Testis (tissue), 5 donors: ENCODE measurements at places on chromosomes 2 and 18. TPM values are rescaled to one million over a fixed set of nuclear protein-coding genes. Genes with fewer than 3 reads are reported as not detected.

- no peaks in the 10 kb centered on the region for H3K36me3 ChIP-seq
- H3K4me1 ChIP-seq: no peaks in the 10 kb centered on the region
- no peak overlapping the region for H3K4me3 ChIP-seq
- H3K27me3 ChIP-seq: no peaks in the 10 kb centered on the region
- no peak for DNase-seq
Observed at GRCh38 chr18:79687806-79688205, 8.2 kb downstream of the CTDP1 start.

DNA sequence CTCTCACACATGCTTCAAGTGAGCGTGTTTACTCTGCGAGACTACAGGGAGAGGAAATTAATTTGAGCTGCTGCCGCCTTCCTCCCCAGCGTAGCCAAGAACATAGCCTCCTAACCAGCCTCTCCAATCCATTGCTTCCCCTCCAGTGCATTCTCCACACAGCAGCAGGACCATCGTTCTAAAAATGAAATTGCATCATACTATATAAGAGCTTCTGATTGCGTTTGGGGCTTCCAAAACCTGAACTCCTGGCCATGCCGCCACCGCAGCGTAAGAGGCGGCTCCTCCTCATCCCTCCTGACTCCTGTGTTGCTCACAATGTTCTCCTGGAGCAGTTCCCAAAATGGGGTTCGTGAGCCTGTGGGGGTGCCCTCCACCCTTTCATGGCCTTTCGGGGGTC lies 142.1 kb downstream of the MYT1L start:
- H3K36me3 ChIP-seq: no peaks in the 10 kb centered on the region
- H3K4me3 ChIP-seq: no peak overlapping the region
- no peak overlapping the region for H3K27ac ChIP-seq
- no peaks in the 10 kb centered on the region for H3K27me3 ChIP-seq
- DNase-seq: no peak
- no peaks in the 10 kb centered on the region for H3K4me1 ChIP-seq

DNA sequence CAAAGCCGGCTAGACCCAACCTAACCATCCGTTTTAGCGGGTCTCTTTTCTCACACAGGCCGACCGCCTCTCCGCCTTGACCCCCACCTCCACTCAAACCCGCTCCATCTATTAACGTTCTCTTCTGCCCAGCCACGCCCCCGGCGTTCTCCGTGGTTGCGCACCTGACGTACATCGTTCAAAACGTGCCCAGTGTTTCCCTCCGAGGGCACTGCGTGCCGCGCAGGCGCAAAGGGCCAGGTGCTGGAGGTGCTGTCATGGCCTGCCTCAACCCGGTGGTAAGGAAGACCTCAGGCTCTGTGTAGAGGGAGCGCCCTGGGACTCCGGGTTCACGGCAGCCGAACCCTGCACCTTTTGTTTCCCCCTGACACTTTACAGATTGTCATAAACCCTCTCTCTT lies at the start of gene GTF2A1L:
TSS of gene GTF2A1L (plus strand) at position 239 of the 400 bp plus-strand sequence. CDS start at position 258, 19 bp downstream.
- peak; percentile 76 for DNase-seq
- no peaks in the 10 kb centered on the region for H3K4me1 ChIP-seq
- H3K27ac ChIP-seq: no peak within 1 kb of the TSS
- no peaks in the 10 kb centered on the region for H3K27me3 ChIP-seq
- H3K4me3 ChIP-seq: peak within 1 kb of the TSS; percentile 3

DNA sequence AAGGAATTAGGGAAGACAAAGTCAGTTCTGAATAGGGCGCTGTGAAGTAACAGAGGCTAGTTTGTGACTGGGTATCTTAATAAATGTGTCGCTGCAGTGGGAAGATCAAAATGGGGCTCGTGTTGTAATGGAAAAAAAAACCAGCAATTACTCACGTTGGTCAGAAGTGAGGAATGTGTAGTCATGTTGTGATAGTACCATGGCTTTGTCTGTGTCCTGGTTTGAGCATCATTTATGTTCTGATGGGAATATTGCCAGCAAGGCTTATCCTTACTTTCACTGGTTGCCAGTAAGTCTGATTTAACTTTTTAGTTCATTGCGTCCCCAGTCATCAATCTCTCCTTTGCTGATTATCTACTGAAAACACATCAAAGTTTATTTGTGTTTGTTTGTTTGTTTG lies 467.6 kb downstream of the NYAP2 start:
- H3K27me3 ChIP-seq: no peaks in the 10 kb centered on the region
- no peak for DNase-seq
- H3K4me1 ChIP-seq: no peaks in the 10 kb centered on the region

Gene SCYGR8
- polyA plus RNA-seq: not detected

Gene RGPD3
- polyA plus RNA-seq: 5.3 TPM
